NCI-H2081 treated with DMSO at 0.1 percent for 48 hours (cell line): ENCODE measurements at places on chromosomes 2 and 18.

GRCh38 chr18:8607776-8608742, 1.2 kb upstream of the RAB12 start:
- DNase-seq = no peak

DNA sequence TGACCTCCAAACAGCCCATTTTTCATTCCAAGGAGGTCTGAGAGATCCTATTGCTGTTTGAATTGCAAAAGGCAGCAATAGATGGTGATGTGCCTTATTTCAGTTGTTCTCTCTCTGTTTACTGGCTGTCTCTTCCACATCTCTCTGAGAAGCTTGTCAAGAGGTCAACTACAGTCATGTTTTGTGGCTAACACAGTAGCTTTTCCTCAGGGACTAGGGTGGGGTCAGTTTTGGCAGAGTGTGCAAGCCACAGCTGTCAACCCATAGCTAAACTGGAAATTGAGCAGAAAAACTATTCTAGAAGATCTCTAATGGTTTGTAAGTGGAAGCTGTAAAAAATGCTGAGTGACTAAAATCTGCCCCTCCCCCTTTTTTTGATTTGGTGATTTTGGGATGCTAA, 67.1 kb downstream of the DIS3L2 start:
- no peak for DNase-seq

DNA sequence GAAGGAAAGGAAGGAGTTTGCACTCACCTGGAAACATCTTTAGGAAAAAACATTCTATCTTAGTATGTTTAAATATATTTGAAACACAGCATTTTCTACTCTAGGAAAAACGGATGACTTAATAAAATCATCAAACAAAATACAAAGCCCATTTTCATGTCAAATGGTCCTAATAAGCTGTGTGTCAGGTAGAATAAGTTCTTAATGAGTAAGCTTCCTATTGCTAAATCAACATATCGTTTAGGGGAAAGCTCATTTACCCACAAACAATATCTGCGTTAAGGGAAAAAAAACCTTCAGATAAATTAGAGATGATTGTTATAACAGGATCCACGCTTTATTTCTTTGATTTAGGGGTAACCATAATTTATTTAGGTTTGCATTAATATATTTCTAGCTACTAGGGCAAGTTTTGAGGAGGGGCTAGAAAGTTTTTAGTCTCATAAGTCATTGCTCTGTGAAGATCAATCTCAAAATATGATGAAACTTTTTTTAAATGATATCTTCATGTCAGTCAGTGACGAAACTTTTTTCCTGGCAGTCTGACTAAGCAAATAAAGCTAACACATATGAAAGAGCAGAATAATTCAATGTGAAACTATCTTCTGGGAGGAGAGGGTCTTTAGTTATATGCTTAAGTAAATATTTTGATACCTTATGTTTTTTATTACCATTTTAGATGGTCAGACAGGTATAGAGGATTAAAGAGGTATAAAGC, 147.1 kb downstream of the WDSUB1 start:
- DNase-seq = no peak

- no peak for DNase-seq
Measured at GRCh38 chr18:59517446-59518165, 158.5 kb upstream of the LMAN1 start.

DNA sequence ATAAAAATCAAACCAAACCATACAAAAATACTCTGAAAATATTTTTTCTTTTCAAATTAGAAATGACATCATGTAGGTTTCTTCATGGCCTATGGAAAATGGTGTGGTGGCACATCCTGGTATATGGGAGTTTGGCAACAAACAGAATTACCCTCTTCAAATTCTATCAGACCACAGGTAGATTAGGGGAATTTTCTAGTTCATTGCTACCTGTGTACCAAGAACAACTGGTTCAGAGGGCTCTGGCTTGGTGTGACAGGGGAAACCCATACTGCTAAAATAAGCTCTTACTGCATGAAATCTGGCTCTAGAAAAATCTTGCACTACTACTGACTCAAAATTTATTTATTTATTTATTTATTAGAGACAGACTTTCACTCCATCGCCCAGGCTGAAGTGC, 63.4 kb upstream of the PELI1 start:
- DNase-seq = no peak

GRCh38 chr18:45290364-45290763, 324.9 kb upstream of the SLC14A2 start:
- DNase-seq = no peak

- no peak for DNase-seq
Measured at GRCh38 chr2:85326406-85327159, 1.2 kb downstream of the TGOLN2 start.

- no peak for DNase-seq
Measured at GRCh38 chr18:25795213-25795612, 295.2 kb downstream of the SS18 start.

GRCh38 chr2:45965871-45966498, 314.5 kb downstream of the PRKCE start:
- DNase-seq = no peak

DNA sequence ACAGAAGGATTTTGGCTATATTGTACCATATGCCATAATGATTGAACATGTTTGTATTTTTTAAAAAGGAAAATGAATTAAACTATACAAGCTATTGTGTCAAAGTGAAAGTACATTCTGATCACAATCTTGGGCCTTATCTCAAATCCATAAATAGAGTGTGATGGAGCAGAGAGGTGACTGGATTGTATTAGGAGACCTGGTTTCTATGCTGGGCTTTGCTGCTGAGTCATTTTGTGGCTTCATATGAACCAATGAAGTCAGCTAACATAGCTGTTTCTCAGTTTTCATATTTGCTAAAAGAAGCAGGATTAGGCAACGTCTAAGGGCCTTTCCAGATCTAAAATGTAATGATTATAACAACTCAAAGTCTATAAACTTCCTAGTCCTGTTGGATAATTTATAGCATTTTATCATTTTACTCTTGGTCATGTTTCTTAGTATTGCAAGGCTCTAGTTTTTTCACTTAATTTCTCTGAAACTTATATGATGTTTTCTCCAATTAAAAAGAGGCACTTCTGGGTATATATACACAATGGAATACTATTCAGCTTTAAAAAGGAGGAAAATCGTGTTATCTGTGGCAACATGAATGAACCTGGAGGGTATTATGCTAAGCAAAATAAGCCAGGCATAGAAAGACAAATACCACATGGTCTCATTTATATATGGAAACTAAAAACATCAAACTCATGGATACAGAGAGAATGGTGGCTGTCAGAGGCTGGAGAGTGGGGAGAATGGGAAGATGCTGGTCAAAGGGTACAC, 112.3 kb downstream of the MEP1B start:
- no peak for DNase-seq

DNA sequence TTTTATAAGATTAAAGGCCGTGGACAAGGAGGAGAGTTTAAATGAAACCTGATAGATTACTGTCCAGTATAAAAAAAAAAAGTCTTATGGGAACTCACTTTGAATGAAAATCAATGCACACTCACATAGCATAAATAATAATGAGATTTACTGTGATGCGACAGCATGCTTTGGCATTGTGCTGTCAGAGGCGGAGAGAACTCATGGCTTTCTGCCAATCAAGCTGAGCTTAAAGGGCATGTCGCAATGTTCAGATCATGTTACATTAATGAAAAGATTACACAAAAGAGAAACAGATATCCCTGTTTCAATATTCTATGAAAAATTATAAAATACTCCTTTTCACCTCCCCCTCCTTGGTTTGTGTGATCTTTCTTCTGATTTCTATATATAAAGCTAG, 310.8 kb downstream of the ERBB4 start:
- peak; percentile 51 for DNase-seq

DNA sequence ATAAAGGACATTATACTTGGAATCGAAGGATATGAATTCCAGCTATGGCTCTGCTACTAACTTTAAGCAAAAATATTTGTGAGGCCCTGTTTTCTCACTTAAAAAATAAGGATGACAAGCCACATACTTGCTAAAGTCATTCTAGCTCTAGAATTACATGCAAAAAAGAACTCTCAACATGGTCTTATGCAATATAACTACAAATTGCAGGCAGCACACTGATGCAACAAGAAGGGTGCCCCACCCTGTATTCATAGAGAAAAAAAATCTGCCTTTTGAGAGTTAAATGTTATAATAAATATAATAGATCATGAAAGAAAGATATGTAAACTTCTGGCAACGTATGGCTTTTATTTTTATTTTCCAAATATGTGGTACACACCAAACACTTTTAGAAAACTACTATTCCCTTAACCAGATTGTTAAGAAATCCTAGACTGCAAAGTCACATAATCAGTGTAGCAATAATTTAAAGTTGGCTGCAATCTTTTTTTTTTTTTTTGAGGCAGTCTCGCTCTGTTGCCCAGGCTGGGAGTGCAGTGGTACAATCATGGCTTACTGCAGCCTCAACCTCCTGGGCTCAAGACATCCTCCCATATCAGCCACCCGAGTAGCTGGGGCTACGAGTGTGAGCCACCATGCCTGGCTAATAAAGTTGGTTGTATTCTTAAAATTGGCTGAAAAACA, 40.2 kb upstream of the WDSUB1 start:
- DNase-seq = no peak

DNA sequence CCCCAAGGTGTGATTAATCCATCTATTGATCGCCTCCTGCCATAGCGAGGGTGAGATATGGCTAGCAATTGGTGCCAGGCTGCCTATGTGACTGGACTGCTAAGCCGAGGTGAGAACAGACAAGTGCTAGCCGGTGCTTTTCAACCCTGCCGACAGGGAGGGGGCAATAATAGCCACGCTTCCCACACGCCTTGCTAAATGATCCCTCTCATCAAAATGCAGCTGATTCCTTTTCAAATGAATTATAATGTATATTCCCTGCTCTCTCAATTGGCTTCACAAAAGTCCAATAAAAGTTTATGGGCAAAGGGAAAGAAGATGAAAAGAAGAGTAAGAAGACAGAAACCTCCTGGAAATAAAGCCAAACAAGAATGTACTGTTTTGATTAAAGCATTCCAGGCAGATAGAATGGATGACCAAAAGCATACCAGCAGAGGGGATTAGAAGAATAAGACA, 235.6 kb downstream of the ICOS start:
- DNase-seq = no peak

DNA sequence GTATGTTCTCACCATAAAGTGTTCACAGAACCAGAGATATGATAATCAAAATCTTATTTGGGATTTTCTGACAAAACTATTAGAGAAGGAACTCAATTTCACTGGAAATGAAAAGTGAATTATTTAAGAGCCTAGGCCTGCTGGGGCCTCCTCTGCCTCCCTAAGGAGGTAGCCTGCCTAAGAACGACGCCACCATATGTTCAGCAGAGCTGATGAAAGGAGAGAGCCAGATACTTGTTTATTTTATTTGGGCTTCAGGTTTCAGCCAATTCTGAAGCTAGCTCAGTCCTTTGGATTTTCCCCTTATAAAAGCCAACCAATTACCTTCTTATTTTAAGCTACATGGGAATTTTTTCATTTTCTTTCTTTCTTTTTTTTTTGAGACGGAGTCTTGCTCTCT, 433.1 kb upstream of the MAP2 start:
- no peak for DNase-seq

GRCh38 chr18:39574897-39575296, 2009.3 kb upstream of the CELF4 start:
- no peak for DNase-seq

DNA sequence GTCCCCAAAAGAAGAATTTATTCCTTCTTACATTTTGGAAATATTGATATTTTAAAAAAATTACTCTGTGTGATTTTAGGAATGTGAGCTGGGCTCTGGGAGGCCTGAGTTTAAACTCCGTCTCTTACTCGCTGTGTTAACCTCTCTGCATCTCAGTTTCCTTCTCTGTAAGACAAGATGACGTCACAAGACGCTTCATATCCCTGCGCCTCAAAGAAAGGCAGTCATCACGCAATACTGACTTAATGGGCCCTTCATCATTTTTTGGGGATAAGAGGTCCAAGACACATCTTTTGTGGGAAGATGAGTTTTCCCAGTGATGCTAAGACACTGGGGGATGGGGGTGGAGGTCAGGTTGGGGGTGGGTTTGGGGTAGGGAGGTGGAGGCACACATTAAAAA, 320.4 kb downstream of the AFF3 start:
- DNase-seq = no peak

DNA sequence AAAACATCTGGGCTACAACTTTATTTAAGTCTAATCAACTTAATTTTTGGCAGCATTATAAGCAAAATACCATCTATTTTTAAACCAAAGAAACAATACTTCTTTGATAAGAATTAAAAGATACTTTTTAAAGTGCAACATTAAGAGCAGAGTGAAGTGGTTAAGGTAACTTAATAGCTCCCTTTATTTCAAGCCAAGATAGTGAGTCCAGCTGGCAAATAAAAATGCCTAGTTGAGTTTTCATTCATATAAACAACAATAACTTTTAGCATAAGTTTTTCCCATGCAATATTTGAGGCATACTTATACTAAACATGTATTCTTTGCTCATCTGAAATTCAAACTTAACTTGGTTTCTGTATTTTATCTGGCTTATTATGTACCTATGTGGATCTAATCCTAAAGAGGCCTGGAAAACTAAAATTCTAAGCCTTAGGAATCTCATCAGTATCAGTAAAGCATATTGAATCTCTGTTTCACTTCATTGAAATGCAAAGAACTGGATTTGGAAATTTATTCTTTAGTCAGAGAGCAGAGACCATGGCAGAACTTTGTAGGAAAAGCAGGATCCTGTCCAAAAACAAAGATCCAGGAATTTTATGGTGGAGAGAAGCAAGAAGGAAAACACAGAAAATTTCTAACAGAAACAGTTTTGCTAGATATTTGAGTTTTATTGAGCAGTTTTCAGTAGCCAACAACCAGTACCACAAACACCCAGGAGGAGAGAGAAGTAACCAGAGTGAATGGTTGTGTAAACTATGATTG, 95.9 kb downstream of the COL3A1 start:
- no peak for DNase-seq

DNA sequence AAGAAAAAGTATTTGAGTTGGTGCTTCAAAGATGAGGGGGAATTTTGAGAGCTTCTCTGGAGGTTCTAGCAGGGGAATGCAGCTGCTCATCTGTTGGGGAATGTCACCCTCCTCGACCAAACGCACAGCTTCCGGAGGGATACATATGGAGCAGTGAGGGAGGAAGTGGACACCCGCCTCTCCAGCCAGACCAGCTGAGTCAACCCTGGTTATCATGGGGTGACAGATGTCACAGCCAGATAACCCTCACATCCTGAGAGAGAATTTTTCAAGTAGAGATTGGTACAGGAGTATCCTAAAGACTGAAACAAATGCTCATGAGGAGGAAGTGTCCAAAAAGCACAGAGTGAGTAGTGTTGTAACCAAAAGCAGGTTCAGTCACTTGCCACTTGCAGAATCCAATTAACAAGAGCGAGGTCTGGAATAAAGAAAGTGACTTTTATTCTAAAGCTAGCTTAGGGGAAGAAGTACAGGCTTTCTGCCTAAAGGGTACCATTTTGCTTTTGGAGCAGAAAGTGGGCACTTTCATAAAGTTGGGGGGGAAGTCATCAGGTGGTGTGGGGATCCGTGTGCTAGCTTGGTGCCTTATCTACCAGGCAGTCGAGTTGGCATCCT, 395.2 kb downstream of the RAD51AP2 start:
- DNase-seq = no peak

- DNase-seq = no peak
Measured at GRCh38 chr18:7684357-7684756, 117.2 kb downstream of the PTPRM start.
